Activated CD4-positive, alpha-beta memory T cell treated with anti-CD3 and anti-CD28 coated beads for 36 hours (primary cell): ENCODE measurements at places on chromosomes 3 and 15.

- DNase-seq, result no peak
Observed at GRCh38 chr3:197508924-197509775, 46.6 kb downstream of the BDH1 start.

DNA sequence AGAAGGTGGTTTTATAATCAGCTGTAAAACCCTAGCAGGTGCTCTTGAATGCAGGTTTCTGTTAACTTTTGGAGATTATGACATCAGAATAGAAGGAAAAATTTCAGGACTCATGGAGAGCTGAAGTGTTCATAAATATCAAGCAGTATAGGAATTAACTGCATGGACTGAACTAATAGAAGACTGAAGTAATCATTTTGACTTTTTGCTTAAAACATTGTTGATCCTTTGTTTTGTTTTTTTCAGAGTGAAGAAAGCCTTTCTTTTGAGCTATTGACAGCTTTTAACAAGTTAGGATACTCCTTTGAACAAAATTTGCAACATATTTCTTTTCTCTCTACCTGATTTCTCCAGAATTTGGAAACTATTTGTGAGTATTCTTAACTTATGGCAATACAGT is 70.6 kb upstream of the DAZL start:
- no peak for DNase-seq

- peak; percentile 62 for DNase-seq
Observed at GRCh38 chr3:31253782-31254181, 278.9 kb upstream of the STT3B start.

DNA sequence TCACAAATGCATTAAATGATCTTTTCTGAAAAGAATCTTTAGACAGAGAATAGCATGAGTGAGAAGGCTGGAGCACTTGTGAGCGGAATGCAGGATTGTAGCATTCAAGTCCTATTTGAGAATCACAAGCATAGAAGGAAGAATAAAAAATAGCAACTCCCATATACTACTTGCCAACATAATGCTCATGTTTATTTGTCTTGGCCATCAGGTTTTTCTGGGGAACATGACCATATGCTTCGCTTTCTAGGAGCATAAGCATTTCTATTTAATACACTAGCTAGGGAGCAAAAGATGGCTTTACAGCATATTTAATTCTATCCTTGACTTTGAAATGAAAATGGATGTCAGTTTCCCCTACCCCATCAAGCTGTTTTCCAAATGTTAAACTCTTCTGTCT is 170.3 kb upstream of the MITF start:
- DNase-seq, result no peak

DNA sequence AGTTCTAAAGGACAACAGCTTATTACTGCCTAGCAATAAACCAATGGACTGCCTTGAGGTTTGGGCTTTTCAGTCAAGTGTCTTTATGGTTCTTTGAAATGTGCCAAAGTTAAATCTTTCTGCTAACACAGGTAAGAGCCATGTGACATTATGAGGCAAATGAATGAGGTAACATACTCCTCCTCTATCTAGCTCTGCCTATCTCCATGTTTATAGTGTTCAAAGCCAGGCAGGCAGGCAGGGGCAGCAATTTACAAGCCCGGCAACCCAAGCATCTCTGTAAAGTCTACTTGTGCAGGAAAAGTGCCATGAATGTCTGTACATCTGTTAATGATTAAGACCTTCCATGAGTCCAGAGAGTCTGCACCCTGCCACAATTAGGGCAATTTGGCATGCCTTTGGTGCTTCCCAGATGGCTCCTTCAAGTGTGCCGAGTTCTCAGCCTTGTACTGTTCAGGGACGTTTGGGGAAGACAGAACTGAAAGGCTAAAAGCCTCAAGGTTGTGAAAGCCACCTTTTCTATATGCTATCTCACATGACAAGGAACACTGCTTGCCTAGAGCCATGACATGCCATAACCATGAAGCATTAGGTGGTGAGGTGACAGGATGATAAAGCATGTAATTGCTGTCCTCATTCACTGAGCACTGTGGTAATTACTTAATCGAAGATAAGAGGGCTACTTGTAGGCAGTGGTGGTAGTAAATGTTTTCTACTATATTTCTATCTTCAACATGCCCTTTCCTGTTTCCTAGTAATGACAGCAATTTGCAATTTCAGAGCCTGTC is 41.4 kb upstream of the EIF1B start:
- DNase-seq, result no peak

DNA sequence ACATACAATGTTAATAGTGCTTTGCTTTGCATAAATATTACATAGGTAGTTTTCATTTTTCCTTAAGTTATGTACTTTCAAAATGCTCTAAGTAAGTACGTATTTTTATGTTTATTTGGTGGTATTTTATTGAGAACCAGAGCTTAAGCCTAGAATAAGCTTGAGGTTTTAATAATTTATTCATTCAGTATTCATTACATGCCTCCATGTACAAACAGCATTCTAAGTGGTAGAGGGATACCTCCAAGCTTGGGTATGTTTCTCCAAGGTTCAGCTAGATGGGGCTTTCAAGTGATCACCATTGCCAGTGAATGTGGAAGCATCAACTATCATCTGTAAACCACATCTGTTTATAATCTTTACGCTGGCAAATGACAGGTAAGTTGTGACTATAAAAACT is 52.3 kb downstream of the PEAK1 start:
- no peak for DNase-seq

GRCh38 chr3:52218937-52219650 is 6.4 kb downstream of the TLR9 start:
- no peak for DNase-seq

DNA sequence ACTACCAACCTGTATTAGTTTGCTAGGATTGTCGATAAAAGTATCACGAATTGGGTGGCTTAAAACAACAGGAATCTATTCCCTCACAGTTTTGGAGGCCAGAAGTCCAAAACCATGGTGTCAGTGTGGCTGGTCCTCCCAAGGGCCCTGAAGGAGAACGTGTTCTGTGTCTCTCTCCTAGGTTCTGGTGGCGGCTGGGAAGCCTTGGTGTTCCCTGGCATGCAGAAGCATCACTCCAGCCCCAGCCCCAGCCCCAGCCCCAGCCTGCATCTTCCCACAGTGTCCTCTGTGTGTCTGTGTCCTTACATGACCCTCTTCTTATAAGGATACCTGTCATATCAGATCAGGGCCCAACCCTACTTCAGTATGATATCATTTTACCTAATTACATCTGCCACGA is 272.5 kb upstream of the LYSMD4 start:
- no peak for DNase-seq

DNA sequence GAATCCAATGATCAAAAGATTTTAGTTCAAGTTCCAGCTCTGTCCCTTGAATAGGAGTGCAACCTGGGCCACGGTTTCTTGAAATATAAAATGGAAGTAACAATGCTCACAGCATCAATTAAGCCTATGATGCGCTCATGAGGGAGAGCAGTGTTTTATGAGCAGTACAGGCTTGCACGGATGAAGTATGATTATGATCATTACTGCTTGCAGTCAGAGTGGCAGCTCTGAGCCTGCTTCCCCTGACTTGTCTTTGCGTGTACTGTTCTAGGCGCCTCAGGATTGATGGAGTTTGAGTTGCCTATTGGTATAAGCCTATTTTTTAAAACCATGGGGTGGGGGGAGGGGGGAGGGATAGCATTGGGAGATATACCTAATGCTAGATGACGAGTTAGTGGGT is 37.0 kb downstream of the ITGB5 start:
- no peak for DNase-seq

GRCh38 chr15:26097216-26097615 is 234.1 kb upstream of the ATP10A start:
- no peak for DNase-seq

DNA sequence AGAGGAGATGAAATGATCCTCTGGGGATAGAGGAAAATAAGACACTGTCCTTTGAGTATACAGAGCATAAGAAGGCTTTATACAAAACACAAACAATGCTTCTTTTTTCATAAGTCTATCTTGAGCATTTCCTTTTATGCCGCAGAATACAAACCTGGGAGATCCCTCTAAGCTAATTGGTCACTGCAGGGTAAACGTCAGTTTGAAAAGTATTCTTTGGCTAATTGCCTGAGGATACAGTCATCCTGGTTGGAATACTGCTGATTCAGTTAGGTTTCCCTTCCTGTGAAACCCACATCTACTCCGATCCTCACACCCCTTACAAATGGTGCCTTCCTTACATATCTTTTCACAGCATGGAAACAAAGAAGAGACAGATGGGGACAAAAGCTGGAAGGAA is 10.6 kb downstream of the WNT5A start:
- no peak for DNase-seq

GRCh38 chr15:94175420-94175819 is 55.9 kb upstream of the MCTP2 start:
- no peak for DNase-seq

DNA sequence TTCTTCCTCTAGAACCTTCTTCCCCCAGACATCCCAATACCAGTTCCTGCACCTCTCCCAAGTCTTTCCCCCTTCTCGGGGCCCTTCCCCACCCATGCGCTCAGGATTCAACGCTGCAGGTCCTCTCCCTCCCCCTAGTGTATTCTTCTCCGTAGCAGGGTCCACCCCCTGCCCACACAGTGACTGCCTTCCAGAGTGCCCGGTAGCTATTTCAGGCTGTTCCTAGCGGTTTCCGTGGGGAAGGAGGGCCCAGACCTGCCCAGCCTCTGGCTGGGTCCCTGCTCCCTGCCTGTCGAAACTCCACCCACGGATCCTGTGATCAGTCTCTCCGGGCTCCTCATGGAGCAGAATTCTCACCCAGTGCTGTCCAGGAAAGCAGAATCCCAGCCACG is 45.2 kb upstream of the SEC61A1 start:
- DNase-seq, result no peak

DNA sequence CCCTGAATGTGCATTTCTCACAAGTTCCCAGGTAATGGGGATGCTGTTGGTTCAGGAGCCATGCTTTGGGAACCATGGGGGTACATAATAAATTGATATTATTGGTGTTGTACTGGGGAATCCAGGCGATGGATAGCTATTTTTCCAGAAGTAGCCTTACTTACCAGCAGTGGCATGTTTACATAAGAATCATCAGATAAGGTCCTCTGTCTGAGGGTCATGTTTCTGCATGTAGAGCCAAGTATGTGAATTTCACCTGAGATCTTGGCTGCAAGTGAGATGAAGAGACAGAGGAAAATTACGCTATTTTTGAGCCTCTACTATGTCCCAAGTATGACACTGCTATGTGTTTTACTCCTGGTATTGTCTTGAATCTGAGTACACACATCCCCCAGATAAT is 26.3 kb downstream of the GPD1L start:
- DNase-seq, result no peak

- no peak for DNase-seq
Observed at GRCh38 chr3:123383091-123384053, 65.5 kb downstream of the ADCY5 start.

GRCh38 chr3:46110701-46111493 is 83.6 kb upstream of the XCR1 start:
- no peak for DNase-seq

GRCh38 chr3:171343693-171344092 is 116.5 kb downstream of the TNIK start:
- DNase-seq, result no peak

DNA sequence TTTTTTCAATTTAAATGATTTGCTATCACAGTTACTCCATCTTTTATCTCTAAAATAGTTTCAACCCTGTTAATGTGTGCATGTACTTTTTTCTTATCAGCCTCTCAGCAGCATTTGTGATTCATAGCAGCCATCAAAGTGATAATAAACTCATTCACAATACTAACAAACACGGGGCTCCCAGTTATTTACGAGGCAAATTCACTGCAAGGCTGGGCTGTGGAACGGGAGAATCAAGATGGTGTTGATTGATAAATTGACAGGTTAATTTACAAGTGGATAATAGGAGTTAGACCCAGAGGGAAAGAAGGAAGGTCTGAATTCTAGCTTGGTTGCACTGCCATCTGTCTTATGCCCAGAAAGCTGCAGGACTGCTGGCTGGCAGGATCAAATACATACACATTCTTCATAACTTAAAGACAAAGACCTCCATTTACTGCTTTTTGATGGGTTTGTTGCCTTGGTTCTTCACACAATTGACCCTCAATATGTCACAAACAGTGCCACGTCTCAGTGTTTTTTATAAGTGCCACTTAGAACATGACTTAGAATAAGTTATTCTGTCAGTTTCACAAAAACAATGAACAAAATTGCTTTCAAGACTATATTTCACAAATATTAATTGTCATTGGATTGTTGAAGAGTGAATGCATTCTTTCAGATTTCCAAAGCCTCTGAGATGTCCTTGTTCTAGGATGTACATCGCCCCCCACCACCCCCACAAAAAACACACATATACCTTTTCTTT is 562.8 kb downstream of the NR2F2 start:
- DNase-seq, result peak; percentile 8

GRCh38 chr3:22714749-22715148 is 488.4 kb upstream of the UBE2E2 start:
- DNase-seq, result no peak

DNA sequence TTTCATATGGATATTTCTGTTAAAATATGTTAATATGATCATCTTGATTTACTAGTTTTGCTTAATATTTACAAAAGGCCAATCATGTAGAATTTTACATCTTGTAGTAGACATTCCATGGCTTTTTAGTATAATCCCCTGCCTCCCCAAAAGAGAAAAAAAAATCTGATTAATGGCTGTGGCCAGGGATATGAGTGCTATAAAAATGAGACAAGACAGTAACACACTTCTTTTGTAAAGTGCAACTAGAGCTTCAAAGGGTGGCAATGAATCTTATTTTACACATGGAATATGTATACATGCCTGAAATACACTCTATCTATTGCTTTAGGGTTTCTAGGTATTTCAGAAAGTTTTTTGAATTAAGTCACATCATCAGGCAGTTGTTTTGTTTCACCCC is 112.2 kb upstream of the NANOGP8 start:
- no peak for DNase-seq

- no peak for DNase-seq
Observed at GRCh38 chr15:38705436-38706219, 141.0 kb upstream of the RASGRP1 start.

DNA sequence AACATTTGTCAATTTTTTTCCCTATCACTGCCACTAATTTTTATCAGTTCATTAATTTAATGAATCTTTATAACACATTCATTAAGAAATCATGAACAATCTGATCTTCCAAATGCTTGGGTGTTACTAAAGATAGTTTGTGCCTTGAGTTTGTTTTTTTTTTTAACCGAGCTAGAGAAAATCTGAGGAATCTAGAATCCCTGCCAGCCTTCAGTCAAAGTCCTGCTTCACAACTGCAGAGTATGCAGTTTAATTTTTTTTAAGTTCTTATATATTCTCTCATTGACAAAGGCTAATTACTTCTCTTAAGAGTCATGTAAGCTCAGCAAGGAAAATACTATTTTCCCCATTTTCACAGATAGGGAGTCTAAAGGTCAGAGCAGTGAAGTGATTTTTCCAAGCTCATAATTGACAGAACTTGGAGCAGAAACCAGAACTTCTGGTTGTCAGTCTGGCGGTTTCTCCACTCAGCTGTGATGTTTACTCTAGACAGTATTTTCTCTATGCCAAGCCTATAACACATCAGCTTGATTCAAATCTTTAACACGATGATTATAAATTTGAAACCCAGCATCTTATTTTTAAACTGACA is 55.7 kb downstream of the TNIK start:
- DNase-seq, result no peak

- no peak for DNase-seq
Observed at GRCh38 chr3:84601303-84601702, 357.5 kb upstream of the CADM2 start.
